ENCODE measurements at places on chromosomes 7 and 10.

DNA sequence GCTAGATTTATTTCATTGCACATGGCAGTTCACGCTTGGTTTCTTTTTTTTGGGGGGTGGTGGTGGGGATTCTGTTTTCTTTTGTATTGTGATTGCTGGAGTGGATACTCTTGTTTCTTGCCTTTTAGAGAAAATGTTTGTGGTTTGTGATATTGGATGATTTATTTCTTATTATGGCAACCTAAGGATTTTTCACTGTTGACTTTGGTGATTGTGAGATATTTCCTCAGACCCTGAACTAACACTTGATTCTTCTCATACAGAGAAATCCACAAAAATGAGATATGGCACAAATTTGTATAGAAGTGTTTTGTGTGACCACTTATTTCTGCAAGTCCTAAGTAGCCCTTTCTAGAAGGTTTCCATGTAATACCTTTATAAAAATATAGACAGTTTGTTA, 871.1 kb downstream of the LRMDA start:
- DNase-seq: no peak

GRCh38 chr7:24323961-24324480, 40.0 kb downstream of the NPY start:
- no peak for DNase-seq

DNA sequence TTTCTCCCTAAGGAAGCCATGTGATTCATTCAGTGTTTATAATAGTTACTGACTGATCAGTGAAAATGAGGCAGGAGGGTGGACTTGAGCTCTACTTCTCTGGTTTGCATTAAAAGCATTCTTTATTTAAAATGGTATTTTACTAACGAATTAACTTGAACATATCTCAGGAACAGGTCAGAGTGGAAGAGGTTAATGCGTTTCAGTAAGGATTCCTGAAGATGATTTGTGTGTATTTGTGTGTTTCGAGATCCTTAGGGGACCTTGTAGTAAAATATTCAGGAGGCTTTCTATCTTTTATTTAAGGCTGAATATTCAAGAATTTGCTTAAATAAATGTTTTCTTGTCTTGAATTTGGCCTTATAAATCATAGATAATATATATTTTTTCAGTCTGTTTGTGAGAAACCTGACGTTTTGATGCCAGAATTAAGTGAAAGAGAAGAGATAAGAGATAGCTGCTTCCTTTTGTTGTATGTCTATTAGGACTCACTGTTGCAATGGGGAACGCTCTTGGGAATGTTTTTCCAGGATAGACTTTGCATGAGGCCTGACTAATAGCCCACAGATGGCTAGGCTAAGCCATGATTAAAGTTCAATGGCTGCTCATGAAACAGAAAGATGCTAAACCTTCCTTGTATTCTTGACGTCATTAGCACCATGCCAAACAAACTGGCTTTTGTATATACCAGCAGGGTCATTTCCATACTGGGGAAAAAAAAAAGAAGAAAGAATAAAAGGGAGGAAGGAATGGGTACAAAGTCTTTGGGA, 93.8 kb upstream of the MTPN start:
- no peak for DNase-seq

GRCh38 chr10:103894441-103894864, 23.5 kb downstream of the STN1 start:
- no peak for DNase-seq
